ENCODE measurements at places on chromosomes 4 and X.

DNA sequence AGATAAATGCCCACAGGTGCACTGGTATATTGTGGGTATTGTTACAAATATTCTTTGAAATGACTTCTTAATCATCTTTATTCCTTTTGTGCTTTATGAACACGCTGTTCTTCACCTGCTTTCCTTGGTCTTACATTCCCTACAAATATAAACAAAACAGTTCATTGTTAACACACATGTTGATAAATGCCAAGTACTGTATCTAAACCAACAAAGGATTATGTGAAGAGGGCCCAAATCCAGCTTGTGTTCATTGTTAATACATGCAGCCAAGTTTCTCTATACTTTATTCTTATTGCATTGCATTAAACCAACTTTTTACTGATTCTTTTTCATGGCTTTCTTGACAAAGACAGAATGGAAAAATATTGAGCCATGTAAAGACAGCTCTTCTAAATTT is 42.8 kb downstream of the AREG start:
- no peak for DNase-seq

DNA sequence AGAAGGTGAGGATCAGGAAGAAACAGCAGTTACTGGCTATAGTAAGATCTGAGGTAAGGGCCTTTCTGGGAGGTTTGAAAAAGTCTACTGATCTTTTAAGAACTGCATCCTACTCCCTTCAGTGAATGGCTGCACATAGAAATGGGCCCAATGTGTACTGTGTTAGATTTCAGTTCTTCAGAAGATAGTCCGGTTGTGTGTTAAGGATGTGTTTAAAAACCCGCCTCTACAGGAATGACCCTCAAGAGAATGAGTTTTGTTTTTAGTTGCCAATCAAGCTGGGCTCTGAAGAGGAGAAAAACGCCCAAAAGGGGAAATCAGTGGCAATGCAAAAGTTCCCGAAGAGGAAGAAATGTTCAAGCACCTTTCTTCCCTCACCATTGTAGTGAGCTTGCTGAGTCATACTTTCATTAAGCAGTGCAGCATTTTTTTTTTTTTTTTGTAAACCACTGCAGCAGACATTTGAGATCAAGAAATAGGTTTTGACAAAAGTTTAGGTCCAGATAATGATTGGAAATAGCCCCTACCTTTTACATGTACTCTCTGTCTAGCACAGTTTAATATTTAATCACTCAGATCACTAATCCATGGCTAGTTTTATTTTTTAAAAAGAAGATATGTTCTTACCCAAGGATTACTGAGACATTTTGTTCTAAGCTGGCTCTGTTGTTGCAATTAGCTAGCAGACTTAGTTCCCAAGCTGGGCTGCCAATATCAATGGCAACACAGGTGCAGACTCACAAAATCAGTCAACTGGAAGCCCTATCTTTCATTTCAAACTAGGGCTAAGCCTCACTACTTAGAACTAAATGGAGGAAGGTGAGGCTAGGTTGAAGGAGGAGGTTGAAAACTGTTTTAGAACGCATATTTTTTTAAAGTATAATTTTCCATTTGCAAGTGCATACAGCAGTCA is 7.0 kb upstream of the TRPC5OS start:
- no peak for DNase-seq

DNA sequence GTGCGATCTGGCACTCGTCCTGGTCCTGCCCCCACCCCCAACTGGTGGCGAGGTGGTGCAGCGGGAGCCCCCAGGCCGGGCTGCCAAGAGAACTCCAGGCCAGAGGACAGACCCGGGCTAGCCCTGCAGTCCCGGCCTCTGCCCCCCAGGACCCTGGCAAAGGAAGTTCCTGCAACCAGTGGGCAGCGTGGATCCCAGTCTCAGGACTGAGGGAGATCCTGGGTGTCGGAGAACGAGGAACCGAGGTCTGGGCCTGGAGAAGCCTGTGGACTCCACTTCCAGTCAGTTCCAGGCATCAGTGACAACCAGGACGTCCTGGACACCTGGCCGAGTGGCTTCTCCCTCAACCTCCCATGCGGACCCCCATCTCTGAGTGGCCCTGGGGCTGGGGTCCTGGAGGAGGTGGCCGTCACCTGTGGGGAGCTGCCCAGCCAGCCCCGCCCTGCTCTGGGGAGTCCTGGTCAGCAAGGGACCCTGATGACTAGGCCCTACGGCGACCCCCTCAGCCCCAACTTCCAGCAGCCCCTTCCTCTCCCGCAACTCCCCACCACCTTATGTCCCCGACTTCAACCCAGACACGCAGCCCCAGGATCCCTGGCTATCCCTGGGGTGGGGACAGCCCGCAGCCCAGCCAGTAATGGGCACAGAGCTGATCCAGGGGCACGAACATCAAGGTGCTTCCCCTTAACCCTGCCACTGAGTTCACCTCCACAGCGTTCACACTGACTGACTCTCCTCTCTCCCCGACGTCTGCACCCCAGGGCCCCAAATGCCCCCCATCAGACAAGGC is 53.7 kb upstream of the NKX1-1 start:
- DNase-seq = no peak

- no peak for DNase-seq
These were observed 12.2 kb downstream of the CLNK start for GRCh38 chr4:10672379-10672778.

GRCh38 chrX:85851418-85851817 is 195.9 kb downstream of the CHM start:
- no peak for DNase-seq

DNA sequence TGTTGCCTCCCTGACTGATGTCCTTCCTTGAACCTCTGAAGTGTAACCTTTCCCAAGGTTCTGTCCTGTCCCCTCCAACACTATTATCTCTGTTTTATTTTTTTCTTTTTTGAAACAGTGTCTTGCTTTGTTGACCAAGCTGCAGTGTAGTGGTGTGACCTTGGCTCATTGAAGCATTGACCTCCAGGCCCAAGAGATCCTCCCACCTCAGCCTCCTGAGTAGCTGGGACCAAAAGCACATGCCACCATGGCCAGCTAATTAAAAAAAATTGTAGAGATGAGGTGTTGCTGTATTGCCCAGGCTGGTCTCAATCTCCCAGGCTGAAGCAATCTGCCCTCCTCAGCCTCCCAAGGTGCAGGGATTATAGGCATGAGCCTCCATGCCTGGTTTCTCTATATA is 59.0 kb downstream of the EDA start:
- DNase-seq = no peak

DNA sequence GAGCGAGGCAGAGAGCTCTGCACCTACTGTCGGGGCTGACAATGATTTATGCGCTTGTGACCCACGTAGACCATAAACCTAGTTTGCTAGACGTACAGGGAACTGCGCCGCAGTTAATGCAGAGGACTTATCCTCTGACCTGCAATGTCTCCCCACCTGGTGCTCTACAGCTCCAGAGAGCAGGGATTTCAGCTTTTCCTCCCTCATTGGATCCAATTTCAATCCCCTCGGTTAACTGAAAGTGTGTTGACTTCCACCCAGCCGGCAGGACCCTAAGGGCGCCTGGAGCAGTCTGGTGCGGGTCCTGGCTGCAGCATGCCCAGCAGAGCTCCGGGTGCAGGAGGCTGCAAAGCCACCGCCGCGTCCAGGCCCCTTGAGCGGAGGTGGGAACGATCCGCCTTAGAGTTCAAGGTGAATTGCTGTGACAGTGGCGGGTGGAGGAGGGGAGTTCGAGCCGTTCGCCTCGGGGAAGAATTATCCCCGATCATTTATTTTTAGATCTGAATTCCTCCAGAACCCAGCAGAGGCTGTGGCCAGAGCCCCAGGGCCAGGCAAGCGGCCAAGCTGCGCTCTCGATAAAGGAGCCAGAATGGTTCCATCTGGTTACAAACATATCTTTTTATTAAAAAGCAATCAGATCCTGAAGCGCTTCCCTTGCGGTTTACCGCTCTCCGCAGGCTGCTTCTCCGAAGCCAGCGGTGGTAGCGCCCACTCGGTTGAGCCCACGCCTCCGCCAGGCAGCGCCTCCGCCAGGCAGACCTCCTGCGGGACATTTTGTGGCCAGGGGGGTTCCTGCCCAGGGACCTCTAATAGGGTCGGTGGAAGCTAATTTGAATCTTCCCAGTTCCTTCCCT is 66.0 kb downstream of the FBXO8 start:
- DNase-seq = no peak

- DNase-seq = no peak
These were observed 19.2 kb upstream of the TNIP3 start for GRCh38 chr4:121183361-121183760.

GRCh38 chr4:78155616-78156105 is 98.5 kb downstream of the FRAS1 start:
- DNase-seq = no peak

DNA sequence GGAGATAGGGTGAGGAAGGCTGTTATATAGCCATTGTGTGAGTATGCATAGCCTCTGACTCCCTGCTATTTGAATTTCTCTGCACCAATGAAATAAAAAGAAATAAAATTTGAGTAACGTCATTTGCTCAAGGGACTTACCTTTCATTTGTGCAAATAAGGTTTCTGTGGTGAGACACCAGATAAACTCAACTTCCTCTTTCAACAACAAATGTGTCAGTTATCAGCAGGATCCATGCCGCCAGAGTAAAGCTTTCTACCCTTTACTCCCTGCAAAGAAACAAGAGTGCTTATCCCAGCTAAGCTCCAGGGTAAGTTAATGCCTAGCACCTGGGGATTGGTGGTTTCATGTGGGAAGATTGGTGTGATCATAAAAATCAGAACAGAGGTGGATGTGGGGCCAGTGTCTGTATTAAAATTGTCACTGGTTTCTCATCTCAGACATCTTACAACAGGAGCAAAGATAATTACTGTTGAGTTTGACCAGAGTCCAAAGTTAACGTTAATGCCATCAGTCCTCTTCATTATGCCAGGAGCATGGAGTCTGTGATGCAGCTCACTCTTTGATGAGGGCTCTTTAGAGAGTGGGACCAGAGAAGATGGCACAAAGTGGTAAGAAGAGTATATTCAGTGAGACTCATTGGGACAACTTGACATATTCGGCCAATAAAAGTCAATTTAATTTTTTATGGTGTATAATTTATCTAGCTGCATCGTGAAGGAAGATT is at the start of gene P2RY10:
P2RY10 (plus strand) TSS at position 206 of the 727 bp plus-strand sequence. CDS start 15,130 bp downstream, outside the sequence.
- DNase-seq = no peak

DNA sequence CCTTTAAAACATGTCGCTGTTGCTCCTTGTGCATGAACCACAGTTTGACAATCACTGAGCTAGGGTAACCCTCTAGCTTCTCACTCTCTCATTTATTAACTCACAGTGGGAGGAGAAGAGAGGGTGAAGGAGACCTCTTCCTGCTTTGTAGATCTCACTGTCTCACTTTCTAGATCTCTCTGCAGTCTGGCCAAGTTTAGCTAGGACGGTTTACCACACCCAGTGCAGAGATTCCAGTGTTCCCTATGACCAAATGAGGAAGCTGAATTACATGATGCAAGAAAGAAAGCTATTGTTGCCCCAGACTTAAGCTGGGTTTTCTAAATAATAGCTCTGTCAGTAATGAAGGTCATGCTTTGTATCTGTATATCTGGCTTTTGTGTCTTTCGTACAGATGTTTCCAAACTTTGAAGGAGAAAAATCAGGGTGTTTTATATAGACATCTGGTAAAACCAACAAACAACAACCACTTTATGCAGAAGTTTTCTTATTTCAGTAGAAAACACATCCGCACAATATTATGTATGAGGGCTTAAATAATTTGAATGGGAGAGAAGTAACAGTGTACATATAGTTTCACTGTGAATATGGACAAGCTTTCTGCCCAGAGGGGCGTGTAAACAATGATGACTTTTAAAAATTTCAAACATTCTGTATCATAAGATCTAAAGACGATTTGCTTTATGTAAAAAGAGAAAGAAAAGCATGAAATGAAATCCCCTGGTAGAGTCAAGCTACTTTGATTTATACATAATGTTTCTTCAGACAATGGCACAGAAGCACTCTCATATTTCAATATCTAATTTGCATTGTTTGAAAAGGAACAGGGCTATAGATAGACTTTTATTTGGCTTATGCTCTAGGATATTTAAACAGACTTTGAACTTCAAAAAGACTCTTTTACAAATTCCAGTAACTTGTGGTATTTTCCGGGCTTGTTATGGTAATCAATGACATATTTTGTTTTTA is 582.3 kb downstream of the FSTL5 start:
- no peak for DNase-seq

DNA sequence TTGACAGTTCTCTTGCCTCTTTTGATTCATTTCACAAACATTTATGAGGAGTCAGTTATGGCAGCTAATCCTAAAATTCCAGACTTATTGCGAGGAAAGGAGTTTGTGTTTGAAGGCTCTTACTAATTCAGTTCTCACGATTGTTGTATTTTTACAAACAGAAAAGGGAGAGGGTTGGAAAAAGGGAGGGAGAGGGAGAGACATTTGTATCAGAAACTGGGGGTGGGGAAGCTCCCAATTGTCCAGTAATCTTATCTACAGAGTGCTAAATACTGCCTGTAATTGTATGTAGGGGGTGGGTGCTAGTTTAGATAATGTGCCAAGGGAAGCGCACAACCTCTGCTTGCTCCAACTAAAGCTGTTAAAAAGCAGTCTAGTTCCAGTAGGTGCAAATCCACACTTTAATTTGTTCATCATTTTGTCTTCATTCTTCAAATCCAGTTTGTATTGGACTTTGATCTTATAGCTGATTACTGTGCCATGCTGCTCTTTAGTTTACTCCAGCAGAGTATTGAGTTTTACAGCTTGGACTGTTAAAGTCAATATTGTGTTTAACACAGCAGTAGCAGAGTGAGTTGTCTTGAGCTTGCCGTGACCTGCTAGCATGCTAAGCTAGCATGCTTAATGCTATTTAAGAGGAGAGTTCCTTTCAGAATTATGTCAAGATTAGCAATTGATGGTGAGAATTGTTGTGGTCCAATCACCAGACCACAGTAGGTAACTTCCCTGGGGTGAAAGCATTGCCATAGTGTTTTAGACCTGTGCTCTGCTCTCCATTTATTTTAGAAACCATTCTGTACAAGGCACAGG is 13.9 kb downstream of the FNIP2 start:
- DNase-seq = no peak

GRCh38 chr4:40254608-40255392 is 58.0 kb downstream of the RHOH start:
- DNase-seq = no peak

- no peak for DNase-seq
These were observed 21.2 kb downstream of the SPRY1 start for GRCh38 chr4:123417813-123418212.

GRCh38 chr4:185693548-185694215 is 118.3 kb downstream of the SORBS2 start:
- DNase-seq = no peak
